HuH-7 (cell line): ENCODE measurements at places on chromosomes 4 and X.
A peak's percentile ranks its signal among the peaks of the same experiment; 100 is the strongest.

GRCh38 chr4:72569719-72570235 lies 756 bp upstream of the ADAMTS3 start:
- no peak for DNase-seq

DNA sequence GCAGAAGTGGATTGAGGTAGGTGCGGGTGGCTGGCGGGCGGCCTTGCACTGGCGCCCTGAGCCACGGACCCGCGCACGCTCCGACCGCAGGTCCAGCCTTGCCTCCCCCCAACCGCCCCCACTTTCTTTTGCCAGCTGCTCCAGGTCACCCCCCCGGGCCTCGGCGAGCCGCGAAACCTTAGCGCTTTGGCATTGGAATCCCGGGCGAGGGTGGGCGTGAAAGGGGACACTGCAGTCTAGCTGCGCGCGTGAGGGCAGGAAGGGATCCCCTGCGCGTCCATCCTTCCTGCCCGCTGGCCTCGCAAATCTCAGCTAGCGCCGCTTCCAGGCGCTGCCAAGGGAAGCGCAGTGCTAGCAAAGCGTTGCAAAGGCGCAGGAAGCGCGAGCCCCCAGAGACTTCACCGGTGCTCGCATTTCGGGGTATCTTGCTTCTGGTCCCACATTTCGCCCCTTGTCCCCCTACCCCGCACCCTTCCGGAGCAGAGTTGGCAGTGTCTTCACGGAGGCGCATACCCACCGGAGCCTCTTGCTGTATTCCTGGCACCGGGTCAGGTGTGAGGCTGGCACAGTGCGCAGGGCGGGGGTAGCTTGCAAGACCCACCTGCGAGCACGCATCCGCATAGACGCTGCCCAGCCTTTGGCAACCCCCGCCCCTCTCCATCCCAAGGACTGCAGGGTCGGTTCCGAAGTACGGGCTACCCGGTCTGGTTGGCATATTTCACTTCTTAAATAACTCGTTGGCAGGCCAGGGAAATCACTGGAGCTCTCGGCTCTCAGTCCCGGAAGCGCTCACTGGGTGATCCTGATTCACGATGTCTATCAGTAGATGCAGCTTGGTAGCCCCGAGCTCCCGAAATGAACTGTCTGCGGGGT lies 104.4 kb downstream of the UCHL1 start:
- no peak for DNase-seq

GRCh38 chrX:110678591-110678990 lies 117.0 kb downstream of the CHRDL1 start:
- DNase-seq, result peak; percentile 3

GRCh38 chr4:169032883-169033645 lies 23.0 kb upstream of the CBR4 start:
- DNase-seq, result no peak

DNA sequence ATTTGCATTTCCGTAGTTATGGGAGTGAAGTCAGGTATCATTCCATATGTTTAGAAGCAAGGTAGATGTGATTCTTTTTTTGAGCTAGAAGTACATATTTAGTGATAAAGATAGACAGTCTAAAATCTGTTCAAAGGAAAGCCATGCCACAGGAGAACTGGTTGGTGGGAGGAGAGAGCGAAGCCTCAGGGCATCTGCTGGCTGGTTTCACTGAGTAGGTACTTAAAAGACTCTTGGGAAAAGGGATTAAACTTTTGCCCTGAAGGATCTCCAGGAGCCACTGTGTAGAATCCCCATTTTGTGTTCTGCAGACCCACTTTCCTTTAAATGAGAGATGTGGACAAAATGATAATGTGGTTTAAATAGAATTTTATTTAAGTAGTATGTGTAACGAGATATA lies 89.6 kb downstream of the SHROOM2 start:
- DNase-seq, result no peak

DNA sequence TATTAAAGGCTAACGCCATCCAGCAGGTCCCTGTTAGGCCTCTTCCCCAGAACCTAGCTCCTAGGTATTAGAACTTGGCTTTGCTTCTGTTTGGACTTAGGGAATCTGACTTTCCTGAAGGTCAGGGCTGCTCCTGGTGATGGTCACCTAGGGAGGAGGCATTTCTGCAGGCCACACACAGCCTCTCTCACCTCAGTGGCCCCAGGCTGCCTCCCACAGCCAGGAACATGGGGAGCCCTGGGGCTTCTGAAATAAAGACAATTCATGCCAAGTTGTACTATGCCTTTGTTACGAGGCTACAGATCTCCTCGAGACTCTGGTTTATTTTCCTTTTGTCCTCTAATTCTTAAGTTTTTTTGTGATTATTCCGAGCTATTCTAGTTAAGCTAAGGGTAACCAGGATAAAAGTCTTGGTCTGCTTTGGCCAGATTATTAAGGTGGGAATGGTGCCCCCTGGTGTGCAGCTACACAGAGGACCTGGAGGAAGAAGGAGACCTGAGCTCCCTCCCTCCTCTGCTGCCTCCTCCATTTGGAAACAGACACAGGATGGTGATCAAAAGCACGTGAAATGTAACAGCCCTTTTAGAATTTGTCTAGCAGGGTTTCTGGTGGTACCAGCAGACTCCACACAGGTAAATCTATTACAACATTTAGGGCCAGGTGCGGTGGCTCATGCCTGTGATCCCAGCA lies 131.0 kb downstream of the DCLK2 start:
- DNase-seq, result peak; percentile 55

GRCh38 chr4:141352331-141352730 lies 131.6 kb downstream of the ZNF330 start:
- DNase-seq, result no peak

DNA sequence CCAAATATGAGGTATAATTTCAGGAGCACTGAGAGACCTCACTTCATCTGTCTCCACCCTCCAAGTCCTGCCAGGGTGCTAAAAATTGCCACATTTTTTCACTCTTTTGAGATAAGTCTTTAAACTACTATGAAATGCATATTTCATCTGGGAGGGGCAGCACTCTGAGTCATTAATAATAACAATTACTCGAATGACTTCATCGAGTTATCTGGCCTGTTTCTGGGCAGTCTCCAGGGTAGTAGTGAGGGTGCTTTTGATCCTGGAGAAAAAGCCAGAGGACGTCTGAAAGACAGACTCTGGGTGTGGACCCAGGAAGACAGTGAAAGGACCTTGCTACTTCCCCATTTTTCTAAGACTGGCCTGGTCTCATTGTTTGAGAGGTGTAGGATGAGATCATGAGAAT lies 42.3 kb upstream of the SRD5A3 start:
- no peak for DNase-seq

DNA sequence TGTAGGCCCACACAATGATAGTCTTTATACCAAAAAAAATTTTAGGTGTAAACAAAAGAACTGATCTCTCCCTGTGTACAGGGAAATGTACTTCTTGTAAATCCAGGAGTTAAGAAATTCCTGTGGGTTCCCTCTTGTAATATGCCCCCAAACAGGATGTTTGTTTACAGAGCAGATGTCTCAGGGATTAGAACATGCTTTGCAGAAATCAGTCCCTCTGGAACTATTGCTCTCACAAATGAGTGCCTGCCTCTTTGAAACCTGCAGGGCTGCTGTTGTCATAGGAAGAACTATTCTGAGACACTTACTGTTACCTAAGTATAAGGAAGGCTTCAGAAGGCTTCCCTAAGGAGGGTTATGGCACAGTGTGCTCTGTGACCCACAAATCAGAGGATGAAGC lies 35.6 kb downstream of the PAK3 start:
- DNase-seq, result no peak

DNA sequence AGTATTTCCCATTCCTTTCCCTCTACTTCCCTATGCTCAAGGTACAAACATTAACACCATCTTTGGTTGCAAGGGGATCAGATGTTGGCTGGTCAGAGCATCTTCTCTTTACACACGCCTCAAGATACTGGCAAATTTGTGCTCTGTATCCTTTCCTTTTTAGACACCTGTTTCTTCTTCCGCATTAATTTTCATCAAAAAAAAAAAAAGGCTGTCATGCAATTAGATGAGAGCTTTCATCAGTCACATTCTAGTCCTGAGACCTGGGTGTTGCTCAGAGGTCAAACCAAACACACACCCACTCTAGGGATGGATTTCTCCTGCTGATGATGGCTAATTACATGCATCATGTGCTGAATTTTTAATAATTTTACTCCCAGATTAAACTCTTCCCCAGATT lies 2.0 kb downstream of the RELL1 start:
- DNase-seq, result no peak

DNA sequence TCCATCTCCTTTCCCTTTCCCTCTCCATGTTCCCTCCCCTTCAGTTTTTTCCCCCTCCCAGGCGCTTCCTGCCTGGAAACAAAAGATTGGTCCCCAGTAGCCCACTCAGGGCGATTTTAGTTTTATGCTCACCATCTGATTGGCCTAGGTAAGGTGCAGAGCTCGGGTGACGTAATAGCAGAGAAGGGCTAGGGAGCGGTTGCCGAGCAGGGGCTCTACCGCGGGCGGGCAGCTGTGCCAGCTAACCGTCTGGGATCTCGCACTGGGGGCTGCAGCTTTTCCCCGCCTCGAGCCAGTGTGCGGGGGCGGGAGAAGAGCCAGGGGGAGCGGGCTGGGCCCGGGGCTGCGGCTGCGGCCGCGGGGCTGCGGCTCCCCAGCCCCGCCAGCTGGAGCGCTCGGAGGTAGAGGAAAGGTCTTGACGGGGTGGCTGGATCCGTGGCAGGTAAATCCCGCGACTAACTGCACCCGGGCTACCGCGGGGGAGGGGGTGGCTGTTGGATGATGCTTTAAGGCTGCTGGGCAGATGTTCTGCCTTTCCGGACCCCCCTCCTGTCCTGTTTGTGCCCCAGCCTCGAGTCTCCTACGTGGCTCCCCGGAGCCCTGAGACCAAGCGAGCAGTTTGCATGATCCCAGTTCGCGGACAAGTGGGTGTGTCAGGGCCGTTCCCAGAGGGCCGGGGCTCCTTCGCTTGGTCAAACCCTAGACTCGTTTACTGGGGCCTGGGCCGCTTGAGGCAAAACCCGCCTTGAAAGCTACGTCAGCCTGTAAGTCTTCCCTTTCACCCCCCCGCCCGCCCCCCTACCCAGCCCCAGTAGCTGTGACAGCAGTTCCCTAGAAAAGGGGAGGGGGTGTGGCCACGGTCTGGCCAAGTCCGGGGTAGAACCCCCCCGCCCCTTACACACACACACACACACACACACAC lies at the start of gene PAK3:
PAK3 (plus strand) TSS at position 218 of the 922 bp plus-strand sequence. CDS start 26,913 bp downstream, outside the sequence.
- peak; percentile 20 for DNase-seq

DNA sequence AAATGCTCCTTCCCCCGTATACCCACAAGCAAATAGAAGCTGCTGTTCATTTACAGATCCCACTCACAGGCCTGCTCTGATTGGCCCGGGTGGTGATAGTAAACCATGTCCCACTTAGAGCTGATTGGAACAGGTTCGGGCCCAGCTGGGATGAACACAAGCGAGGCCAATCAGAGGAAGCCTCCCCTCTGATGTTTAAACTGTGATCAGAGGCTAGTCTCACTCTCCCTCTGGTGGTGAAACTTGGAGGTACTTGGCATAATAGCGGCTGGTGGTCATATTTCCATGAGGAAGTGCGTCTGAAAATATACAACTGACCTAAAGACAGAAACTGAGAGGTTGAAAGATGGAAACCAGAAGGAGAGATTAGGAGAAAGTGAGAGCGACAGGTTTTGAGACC lies 51.5 kb upstream of the TRPC3 start:
- peak; percentile 39 for DNase-seq

DNA sequence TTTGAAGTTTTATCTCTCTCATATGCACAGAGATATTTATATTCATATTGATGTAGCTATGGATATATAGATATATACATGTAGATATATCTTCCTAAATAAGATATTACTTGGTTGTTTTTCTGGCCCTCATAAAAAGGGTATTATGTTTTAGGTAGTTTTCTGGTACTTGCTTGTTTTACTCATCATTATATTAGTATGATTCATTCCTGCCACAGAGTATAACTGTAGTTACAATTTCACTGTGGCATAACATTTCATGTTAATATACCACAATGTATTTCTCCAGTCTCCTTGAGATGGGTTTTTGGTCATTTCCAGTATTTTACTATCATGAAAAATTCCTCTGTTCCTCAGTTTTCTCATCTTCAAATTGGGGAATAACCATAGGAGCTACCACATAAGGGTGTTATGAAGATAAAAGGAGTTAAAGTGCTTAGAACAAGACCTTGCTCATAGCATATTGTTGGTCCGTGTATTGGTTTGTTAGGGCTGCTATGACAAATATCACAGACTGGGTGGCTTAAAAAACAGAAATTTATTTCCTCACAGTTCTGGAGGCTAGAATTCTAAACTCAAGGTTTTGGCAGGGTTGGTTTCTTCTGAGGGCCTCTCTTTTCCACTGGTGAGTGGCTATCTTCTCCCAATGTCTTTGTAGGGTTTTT lies 129.7 kb downstream of the TMEM164 start:
- no peak for DNase-seq

DNA sequence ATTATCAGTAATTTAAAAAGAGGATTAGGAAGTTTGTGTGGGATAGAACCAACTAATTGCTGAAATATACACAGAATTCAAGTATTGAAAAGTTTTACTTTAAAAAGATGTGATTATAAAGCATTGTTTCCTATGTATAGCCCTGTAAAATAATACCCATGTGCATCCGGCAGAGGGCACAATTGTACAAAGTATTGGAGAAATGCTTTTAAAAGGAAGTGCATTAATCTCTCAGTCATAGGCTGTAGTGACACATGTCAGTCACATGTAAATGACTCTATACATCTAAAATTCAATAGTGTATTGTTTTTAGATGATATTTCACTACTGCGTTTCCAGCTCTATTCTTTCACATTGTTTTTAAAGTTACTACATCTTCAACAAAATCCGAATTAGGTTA lies 9.7 kb upstream of the GEMIN8 start:
- peak; percentile 8 for DNase-seq

DNA sequence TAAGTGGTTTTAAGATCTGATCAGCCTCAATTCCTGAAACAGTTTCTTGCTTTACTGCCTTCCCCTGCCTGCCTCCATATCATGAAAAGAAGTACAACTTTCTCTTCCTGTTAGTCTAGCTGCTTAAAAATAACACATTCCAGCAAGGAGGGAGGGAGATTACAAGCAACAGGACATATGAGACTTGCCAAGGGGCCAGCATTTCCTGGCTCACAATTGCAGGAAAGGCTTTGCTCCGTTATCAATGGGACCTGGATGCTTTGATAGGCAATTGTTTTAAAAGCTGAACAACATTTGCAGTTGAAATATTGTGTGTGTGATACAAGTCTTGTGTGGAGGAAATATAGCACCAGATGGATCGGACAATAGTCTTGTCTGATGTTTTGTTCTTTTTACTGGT lies 425.0 kb downstream of the FAT4 start:
- no peak for DNase-seq

DNA sequence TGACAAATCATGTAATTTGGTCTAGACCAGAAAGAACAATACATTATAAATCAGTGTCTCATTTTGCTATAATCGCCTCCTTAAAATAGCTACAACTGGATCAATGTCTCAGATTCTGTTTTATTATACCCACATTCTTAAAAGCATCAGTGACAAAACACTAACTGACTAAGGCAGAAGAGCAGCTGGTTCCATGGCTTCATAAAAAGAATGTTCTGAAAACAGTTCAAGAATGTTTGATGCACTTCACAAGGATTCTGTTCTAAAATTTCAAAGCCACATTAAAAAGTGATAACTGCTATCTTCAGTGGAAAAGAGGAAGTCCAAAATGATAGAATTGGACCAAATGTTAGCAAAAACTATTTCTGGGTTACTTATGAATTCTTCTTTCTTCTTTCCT lies 69.8 kb downstream of the COL25A1 start:
- DNase-seq, result no peak

GRCh38 chr4:56540826-56541225 lies 35.2 kb downstream of the ARL9 start:
- no peak for DNase-seq
